Activated CD4-positive, alpha-beta T cell treated with anti-CD3 and anti-CD28 coated beads for 36 hours (primary cell): ENCODE measurements at places on chromosomes 12 and 14.
A peak's percentile ranks its signal among the peaks of the same experiment; 100 is the strongest.

DNA sequence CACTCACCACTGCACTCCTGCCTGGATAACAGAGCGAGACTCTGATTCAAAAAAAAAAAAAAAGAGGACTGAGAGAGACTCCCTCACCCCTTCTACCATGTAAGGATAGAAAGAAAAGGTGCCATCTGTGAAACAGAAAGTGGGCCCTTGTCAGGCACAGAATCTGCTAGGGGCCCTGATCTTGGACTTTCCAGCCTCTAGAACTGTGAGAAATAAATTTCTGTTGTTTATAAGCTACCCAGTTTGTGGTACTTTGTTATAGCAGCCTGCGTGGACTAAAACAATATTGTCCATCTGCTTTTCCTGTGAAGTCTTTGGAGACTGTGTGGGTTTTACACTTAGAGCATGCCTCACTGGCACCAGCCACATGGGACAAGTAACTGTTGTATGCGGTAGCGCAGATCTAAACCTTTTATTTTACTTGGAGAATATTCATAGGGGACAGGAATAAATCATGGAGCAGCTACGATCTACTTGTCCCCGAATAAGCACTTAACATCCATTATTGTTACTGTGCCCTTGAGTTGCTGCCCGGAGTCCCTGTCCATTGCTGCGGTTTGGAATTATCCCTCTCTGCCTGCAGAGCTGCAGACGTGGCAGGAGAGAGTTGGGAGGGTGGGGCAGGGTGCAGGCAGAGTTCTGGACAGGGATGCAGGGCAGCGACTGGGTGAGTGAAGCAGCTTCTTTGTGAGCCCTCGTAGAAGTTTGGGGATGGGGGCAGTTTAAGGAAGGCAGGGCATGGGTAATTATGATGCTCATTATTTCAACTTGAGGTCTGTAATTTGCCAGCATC lies 52.4 kb upstream of the STON2 start:
- no peak for DNase-seq

GRCh38 chr12:5499566-5500330 lies 67.8 kb downstream of the NTF3 start:
- DNase-seq: no peak

DNA sequence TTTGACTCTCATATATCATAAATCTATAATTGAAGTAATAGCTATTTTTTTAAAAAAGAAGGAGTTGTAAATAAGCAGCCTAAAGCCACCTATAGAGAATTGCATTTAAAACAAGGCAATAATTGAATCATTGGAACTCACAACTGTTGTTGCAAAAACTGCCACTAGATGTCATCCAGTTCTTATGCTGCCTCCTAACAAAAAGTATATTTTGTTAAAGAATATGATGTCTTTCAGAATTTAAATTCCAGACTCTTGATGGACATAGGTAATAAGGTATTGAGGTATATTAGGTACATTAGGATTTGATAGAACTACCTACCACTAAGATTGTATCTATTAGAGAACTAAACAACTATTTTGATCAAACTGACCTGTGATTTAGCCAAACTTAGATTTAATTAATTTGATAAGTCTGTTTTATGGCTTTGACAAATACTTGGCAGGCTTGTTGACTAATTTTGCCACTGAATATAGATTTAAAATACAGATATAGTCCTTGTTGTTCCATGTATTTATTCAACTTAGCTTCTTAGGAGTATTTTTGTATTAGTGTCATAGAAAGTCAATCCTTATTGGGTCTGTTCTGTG lies 401.4 kb downstream of the RPL10L start:
- no peak for DNase-seq

DNA sequence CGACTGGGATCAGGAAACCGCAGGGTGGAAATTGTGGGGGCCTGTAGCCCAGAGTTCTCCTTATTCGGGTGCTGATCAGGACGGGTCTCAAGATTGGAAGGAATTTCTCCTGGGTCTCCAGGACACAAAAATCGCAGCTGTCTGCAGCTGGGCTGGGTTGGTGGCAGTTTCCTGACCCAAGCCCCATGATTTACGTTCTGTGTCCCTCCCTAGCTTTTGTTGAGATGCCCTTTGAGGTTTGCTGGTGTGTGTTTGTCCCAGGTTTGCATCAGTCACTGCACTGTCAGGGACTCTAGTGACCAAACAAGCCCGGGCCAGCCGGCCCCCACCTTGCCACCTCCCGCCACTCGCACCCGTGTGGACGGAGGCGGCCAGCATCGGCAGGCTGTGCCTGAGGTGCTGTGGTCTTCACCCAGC lies 89.5 kb downstream of the FBXL14 start:
- no peak for DNase-seq

DNA sequence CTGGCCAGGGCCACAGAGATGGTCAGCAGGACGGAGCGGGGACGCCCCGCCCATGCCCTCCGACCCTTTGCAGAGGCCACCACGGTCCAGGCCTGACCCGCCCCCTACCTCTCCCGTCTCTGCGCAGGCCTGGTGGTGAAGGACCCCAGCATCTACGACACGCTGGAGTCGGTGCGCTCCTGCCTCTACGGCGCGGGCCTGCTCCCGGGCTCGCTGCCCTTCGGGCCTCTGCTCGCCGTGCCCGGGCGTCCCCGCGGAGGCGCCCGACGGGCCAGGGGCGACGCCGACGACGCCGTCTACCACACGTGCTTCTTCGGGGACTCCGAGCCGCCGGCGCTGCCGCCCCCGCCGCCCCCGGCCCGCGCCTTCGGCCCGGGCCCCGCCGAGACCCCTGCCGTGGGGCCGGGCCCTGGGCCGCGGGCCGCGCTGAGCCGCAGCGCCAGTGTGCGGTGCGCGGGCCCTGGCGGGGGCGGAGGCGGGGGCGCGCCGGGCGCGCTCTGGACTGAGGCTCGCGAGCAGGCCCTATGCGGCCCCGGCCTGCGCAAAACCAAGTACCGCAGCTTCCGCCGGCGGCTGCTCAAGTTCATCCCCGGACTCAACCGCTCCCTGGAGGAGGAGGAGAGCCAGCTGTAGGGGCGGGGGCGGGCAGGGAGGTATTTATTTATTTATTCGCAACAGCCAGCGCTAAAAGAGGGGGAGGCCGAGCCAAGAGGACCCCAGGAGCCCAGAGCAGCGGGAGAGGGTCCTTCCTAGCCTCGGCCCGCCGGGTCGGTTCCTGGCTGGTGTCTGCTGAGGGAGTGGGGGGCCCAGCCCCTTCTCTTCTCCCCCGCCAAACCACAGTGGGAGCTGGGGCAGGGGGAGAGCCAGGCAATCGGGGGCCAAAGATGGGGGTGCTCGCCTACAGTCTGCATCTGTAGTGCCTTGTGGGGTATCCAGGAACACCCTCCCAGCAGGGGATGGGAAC lies 8.1 kb downstream of the TAMALIN start:
- DNase-seq: no peak

- no peak for DNase-seq
These were observed 21.7 kb downstream of the DCAF5 start for GRCh38 chr14:69131176-69131575.

DNA sequence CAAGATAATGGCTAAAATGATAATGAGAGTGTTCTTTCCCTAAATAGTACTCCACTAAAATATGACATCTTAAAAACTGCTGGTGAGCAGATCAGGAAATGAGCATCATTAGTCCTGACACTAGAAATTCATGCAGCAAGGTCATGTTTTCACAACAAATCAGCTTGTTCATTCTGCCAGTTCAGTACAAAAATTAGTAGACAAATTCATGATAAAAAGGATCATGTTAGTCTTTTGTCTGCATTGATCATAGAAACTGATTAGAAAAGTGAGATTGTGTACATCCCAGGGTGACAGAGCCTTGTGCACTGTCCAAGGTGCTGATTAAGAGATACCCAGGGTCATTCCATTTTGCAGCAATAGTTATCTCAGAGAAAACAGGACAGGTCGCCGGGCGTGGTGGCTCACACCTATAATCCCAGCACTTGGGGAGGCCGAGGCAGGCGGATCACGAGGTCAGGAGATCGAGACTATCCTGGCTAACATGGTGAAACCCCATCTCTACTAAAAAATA lies 163.6 kb downstream of the RIMBP2 start:
- no peak for DNase-seq

- DNase-seq: no peak
These were observed 63.0 kb downstream of the GNS start for GRCh38 chr12:64696080-64696741.

DNA sequence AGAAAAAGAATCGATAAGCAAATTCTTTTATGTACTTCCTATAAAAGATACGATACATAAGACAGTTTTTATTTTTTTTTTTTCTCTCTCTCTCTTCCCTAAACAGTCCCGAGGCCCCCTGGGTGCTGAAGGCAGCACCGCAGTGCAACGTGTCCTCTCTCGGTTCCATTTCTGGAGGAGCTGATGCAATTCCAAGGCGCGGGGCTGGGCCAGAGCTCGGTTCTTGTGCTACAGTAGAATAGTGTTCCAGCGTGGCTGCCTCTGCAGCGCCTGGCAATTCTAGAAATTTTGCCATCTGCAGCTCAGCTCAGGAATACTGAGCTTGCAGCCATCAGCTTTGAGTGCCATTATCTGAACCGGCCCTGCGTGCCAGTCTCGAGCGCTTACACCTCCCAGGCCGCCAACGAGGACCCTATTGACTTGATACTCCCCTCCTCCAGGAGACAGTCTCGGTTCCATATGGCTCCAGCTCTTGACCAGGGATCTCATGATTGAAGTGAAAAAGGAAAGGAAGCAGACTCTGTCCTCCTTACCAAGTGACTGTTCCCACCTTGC lies 630 bp downstream of the ALDH1L2 start:
- peak; percentile 42 for DNase-seq

DNA sequence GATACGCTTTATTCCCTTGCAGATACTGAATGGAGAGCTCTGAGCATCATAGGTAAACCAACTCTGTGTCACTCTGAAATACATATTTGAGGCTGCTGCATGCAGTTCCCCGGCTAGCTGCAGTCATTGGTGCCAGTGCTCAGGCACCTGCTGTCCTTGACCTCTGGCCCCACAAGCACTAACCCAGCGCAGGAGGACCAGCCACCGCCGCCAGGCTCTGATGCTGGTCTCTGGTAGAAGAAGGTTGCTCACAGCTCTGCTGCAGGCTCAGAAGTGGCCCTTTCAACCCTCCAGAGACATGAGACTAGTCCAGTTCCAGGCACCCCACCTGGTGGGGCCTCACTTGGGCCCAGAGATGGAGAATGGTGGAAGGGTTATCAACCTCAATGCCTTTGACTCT lies 34.5 kb upstream of the PTPRB start:
- DNase-seq: no peak

DNA sequence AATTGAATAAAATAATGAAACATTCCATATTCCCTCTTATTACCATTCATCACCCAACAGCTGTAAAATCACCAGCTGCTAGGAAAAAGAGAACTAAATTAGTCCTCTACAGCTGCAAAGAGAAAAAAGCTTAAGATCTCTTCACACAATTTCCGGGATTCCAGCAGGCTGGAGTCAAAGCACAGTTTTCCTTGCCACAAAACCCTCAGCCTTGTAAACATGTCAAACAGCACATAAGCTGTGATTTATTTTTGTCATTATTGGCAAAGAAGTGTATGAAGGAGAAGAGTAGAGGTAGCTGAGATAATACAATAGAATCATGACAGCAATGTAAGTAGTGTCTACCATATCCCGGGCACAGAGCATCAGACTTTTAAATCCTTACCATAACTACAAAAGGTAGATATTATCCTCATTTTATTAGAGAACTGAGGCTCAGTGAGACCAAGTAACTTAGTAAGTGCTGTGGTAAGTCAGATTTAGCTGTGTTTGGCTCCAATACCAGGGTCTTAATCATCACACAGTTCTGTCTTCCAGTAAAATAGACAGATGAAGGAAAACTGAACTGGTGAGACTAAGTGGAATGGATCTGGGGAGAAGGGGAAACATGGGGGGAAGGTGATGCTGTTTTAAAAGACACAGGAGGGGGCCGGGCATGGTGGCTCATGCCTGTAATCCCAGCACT lies 57.3 kb downstream of the NTN4 start:
- DNase-seq: no peak

DNA sequence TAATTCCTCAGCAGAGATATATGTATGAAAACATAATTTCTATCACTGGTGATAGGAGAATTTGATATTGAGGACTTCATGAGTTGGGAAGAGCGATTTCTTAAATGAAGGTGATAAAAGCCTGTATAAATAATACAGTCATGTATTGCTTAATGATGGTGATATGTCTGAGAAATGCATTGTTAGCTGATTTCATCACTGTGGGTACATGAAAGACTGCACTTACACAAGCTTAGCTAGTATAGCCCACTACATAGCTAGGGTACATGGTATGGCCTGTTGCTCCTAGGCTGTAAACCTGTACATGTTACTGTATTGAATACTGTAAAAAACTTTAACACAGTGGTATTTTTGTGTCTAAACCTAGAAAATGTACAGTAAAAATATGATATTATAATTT lies 63.4 kb downstream of the ANO4 start:
- DNase-seq: no peak

DNA sequence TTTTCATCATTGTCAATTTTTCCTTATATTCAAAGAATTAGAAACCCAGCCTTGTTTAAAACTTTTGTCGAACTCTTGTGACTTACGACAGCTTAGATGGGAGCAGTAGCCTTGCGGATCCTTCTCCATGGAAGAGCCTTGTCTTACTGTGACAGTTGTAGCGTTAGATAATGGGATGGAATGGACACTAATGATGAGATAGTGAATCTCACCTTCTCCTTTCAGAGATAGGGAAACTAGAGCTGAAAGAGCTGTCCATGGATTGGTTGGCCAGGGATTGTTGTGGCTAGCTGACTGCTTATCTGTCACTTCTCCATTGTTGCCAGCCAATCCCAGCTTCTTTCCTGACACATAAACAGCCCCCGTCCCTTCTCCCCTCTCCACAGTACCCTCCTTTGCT lies 59.4 kb downstream of the BHLHE41 start:
- DNase-seq: no peak

- no peak for DNase-seq
These were observed 14.2 kb upstream of the LRIG3 start for GRCh38 chr12:58934528-58934927.

DNA sequence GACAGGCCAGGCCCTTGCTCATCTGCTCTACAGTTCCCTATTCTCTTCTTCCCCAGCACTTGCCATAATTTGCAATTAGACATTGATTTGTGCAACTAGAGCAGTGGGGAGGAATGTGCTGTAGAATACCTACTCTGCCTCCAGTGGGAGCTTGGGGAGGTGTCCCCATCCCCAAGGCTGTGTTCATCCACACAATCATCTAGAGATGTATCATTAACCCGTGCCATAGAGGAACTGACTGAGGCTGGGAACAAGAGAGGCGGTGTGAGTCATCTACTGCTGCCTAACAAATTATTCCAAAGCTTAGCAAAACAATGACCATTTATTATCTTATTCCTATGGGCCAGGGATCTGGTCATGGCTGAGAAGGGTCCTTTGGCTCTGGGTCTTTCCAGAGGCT lies 5.1 kb upstream of the OTUB2 start:
- DNase-seq: no peak

GRCh38 chr14:31834616-31835015 lies 242.5 kb upstream of the ARHGAP5 start:
- no peak for DNase-seq

GRCh38 chr12:29023436-29024076 lies 125.5 kb upstream of the FAR2 start:
- DNase-seq: no peak

- DNase-seq: no peak
These were observed 5.6 kb downstream of the HOXC13 start for GRCh38 chr12:53944209-53944608.
